ENCODE measurements at places on chromosomes 1 and 21.

DNA sequence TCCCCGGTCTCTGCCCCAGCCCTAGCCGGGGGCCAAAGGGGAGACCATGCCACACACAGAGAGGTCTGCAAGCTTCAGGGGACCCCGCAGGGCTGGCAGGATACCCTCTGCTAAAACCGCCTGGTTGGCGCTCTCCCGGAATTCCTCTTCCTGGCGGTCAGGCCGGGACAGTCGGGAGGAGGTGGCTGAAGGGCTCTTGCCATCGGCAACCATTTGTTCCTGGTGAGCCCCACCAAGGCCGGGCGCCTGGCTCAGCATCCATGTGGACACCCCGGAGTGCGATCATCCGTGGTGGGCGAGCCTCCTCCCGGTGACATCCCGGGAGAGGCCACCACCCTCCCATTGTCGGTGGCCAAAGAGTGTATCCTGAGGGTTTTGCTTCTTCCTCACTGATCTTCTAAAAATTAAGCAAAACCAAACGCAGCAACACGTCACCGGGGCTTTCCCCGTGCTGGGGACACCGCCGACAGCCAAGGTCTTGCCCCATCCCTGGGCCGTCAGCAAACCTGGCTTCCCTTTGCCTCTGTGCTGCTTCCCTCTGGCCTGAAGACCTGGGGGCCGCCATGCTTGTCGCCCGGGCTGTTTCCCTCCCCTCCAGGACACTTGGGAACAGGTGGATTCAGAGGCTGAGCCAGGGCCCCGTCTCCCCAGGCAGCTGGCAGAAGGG is 59.1 kb upstream of the TTC34 start:
- DNase-seq: no peak

DNA sequence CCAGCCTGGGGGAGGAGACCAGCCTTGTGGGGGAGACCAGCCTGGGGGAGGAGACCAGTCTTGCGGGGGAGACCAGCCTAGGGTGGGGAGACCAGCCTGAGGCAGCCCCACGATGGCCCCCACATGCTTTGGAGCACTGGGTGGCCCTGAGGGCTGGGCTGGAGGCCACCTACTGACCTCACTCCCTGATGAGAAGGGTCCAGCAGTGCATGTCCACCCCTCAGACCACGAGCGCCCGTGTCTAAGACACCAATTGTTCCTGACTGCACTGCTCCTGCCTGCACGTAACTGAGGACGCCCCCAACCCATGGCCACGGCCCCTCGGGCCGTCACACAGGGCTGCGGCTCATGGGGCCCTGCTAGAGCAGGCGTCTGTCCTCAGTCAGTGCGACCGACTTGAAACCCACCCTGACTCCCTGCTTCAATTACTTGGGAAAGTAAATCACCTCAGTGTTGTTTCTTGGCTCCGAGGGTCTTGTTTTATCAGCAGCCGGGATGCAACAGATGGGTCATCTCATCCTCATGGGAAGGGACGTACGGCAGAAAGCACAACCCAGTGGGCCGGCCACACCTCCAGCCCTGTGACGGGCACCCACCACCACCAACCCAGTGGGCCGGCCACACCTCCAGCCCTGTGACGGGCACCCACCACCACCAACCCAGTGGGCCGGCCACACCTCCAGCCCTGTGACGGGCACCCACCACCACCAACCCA is at the start of gene SPATC1L:
Gene SPATC1L (minus strand): TSS at position 550 of the 715 bp plus-strand sequence. CDS start 1,643 bp downstream, outside the sequence.
- DNase-seq: peak; percentile 90

DNA sequence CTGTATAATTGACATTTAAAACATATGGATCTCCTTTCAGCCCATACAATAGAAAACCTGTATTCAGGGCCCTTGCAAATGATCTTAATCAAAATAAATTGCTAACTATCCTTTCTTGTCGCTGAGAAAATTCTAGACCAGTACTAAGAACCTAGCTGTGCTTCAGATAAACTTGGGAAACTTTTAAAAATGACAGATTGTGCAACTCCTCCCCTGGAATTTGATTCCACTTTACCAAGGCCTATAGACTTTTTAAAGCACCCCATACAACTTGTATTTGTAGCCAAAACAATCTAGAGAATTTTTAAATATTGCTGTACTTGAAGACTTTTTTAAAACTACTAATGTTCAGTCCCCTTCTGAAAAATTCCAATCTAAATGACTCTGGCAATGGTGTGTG is 51.6 kb downstream of the ZNF644 start:
- DNase-seq: peak; percentile 12

DNA sequence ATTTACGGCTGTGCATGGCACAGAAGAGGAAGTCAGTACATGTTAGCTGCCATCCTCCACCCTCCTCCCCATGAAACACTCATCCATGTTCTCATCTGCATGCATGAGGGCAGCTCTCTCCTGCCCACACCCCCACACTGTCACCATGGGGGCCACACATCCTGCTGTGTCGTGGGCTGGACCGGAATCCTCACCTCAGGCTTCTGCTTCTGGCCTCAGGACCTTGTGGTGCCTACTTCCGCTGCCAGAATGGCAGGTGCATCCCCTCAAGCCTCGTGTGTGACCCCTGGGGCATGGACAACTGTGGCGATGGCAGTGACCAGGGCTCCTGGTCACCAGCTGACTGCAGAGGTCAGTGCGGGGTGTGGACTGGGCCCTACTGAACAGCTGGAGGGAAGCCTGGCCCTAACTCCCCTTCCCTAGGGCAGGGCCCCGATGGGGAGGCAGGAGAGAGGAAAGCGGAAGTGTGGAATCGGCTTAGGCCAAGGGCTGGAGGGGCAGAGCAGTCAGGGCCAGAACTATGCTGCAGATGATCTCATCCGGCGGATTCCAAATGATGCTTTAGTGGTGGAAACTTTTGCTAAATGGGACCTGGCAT is 3.8 kb downstream of the LDLRAD2 start:
- DNase-seq: no peak

GRCh38 chr1:32806290-32806689 is 10.9 kb downstream of the YARS1 start:
- no peak for DNase-seq

DNA sequence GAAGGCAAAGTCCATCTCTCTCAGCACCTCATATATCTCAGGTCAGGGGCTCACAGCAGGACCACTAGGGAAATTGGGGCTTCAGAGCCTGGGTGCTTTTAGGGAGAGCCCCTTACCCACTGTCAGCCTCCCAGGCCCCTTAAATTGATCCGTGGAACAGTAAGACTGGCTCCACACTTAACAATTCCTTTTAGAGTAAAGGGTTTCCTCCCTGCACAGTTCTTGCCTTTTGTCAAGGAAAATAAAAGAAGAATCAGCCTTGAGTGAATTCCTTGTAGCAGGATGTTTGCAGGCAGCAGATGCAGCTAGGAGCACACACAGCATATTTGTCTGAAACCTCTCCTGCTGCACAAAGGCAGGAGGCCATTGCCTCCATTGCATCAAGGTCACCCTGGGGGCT is 184.9 kb downstream of the SEC16B start:
- DNase-seq: no peak

DNA sequence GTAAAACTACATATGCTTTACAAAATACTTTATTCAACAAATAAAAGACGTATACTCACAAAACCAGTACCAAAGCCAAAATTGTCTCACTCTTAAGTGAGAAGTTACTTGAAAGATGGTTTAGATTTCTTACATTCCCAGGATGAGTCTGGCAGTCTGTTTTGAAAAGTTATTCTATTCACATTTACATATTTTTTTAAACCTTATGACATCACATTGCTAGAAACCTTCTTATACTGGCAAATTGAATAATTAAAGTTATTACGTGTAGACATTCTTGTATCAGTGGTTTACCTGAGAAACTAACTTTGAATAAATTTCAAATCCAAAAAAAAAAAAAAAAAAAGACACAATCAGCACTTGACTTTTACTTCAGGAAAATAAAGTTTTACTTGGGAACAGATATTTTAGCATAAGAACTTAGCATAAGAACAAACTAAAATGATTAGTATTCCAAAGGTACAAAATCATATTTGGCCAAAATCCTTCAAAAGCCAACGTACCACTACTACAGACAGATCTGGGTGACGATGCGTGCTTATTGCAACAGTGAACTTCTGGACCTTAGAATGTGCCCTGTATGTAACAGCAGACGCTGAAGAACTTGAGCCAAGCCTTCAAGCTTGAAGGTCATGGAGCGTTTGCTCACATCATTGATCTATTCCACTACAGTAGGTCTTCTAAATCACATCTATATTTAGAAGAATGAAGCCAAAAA is 2.5 kb downstream of the CDC42BPA start:
- peak; percentile 78 for DNase-seq

DNA sequence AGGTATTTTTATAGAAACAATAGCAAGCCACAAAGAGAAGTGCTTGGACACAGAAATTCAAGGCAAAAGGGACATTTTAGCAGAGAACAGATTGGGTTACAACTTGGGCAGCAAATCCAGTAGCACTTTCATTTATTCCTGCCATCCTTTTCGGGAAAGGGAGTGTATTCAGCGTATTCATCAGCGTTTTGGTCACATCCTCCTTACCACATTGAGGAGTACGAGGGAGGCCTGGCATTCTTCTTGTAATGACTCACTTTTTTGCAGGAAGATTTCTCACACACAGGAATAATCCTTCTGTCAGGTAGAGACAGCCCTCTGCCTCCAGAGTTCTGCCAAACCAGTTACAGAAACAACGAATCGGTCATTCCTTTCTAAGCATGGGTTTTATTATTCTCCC is 18.1 kb upstream of the FAM78B start:
- no peak for DNase-seq

DNA sequence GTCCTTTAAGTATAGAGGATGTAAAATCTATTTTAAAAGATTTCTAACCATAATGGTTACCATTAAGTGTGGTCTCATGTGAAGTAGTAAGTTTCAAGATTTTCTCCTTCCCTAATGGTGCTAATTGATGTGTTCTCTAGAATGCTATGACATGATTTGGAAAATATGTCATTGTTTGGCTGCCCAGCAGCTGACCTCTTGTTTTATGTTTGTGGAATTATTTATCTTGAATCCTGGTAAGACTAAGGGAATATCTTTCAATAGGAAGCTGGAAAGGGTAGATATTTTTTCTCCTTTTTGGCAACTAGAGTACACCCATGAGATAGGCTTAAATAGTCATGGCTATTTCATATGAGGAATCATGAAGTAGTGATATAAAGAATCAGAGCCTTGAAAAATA is 139.8 kb upstream of the CHODL start:
- no peak for DNase-seq
